Type B pancreatic cell (in vitro differentiated cells): ENCODE measurements at places on chromosomes 3 and 15.

- DNase-seq: no peak
These were observed 19.0 kb downstream of the PAK6 start for GRCh38 chr15:40257656-40258450.

DNA sequence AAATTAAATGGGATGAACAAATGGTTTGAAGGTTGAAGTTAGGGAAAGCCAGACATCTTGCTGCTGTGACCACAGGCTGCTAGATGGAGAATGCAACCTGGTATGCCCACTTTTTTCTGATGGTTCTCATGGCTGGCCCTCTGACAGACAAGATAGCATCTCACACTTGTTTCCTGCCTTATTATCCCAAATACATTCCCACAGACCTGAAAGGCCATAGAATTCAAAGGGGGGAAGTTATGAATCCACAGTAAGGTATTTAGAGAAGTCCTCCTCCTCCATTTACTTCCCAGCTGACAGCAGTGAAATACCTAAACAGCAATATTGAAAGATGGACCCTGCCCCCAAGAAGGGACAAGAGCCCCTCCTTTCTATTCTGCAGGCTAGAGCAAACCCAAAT is 32.4 kb downstream of the LEO1 start:
- DNase-seq: no peak

- no peak for DNase-seq
These were observed 68.4 kb downstream of the CRTC3 start for GRCh38 chr15:90598031-90598577.

GRCh38 chr15:88730751-88731150 is 72.5 kb upstream of the ACAN start:
- DNase-seq: peak; percentile 34

DNA sequence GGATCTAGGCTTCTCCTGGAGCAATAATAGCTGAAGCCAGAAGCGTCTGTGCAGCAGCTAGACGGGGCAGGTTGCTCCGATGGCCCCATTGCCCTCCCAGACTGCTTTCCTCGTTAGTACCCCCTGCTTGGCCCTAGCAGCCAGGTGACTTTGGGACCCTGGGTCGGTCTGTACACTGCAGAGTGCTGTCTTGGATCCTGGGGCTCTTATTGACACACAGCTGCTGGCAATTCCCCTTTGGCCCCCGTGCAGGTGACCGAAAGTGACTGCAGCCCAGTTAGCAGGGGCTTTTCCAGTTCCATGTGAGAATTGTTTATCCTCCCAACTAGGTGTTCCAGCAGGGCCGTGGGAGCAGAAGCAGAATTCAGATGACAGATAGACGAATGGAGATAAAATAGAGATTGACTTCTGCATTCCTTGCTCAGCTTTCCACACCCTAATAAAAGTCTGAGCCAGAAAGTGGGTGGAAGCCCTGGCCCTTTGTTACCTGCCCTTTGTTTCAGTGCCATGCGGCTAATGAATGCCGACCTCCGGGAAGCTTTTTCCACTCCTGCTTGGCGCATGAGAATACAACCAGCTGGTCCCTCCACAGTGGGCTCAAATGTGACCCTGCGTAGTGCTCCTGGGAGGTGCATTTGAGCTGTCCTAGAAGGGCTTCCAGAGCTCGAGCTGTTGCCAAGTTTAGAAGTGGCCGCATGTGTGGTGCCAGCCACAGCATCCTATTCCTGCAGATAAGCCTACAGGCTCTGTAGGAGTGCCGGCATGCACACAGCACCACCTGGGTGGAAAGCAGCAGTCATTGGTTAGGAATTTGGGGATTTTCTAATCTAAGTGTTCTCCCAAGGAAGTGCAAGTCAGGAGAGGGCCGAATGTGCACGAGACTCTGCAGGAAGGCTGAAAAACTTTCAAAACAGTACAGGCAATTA is 94.4 kb downstream of the SLCO3A1 start:
- no peak for DNase-seq

- DNase-seq: peak; percentile 69
These were observed 2.4 kb downstream of the TSC22D2 start for GRCh38 chr3:150410311-150411105.

GRCh38 chr3:183098536-183099025 is 715 bp downstream of the MCCC1 start:
- no peak for DNase-seq

DNA sequence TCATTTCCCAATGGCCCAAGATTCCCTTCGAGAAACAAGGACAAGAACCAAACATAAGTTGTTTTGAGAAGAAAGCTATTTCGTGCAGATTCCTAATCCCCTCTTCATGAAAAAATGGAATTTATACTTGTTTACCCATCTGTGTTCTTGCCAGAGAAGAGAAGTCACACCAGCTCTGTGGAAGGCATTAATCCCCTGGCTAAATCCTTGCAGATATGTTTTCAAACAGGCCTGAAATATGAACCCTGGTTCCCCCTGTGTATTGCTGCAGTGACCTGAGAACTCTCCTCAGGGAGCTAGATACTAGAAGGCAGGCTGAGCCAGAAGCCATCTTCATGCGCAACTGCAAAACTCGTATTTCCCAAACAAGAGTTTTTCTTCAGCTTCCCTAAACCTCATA is 337.7 kb downstream of the NEK10 start:
- DNase-seq: no peak

GRCh38 chr15:70523616-70524015 is 239.7 kb downstream of the UACA start:
- DNase-seq: no peak

DNA sequence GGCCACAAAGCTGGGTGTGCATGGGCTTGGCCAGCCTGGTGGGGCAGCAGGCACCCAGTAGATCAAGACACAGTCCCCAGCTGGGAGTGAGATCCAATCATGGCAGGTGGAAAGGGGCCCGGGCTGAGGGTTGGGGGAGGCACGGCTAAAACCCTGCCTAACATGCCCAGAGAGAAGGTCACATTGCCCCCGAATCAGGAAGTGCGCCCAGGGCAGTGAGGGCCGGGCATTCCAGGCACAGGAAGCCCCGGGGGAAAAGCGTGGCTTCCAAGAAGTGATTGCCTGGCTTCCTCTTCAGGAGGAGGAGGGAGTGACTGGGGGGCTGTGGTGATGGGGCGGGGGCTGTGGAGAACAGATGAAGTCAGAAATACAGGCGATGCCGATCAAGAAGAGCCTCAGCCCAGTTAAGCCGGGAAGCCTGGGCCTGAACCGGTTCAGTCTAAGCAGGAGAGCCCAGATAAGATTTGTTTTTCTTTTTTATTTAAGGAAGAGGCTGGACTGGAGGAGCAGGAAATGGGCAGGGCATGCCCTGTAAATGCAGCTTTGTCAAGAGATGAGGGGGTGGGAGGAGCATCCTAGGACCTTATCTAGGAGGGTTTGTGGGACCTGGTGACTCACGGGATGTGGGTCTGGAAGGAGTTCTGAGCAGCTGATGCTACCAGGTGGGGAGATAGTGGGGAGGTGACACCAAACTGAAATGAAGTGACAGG is 83.9 kb downstream of the CHSY1 start:
- no peak for DNase-seq

GRCh38 chr3:57598765-57599360 is 1.7 kb upstream of the ARF4 start:
- DNase-seq: no peak
